ENCODE measurements at places on chromosomes 3 and 15.

DNA sequence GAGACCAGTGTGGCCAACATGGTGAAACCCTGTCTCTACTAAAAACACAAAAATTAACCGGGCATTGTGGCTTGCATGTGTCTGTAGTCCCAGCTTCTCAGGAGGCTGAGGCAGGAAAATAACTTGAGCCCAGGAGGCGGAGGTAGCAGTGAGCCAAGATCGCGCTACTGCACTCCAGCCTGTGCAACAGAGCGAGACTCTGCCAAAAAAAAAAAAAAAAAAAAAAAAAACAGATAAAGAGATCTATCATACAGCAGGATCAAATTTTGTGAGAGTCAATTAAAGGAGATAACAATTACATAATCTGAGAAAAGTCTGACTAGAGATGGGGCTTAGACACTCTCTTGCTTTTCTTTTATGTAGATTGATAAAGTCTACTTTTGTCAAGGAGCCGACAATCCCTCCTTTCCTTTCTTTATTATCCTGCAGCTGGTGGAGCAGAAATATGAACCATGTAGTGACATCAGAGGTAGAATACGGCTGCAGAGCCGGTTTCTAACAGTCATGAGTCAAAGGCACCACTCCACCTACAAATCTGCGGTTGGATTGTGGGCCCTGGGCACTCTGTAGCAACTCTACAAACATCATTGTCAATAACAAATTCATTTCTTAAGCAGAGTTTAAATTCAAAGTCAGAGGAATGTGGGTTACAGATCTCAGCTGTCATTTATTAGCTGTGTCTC, 9.0 kb downstream of the C2CD4A start:
- peak; percentile 77 for DNase-seq

GRCh38 chr15:62362608-62363007, 197.5 kb upstream of the C2CD4B start:
- peak; percentile 12 for DNase-seq

DNA sequence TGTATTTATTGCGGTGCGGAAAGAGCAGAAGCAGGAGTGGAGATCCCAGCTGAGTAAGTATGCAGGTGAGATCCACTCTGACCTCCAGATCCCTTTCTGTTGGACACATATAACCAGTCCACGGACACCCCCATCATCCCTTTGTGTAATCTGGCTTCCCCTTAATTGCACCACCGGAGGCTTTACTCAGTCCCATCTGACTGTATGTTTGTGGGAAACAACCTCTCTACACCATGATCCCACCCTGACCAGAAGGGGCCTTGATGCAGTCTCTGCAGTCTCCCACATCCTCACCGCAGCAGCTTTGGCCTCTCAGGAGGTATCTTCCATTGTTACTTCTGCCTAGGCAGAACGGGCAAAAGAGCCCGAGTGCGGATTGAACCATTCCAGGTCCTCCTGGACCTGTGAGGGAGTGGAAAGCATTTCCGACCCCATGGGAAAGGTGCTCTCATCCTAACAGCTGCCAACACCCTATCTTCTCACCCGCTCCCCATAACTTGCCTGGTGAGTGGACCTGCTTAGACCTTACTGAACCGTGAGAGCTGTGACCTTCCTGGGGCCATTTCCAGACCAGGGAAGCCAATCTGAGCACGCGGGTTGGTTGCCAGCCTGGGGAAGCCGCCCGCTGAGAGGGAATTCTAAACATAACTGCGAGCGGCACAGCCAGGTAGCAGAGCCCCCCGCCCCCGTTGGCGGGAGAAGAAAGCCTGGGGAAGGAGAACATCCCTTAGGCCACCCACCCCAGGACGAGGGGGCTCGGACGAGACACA, 1.1 kb downstream of the SLCO2A1 start:
- no peak for DNase-seq

DNA sequence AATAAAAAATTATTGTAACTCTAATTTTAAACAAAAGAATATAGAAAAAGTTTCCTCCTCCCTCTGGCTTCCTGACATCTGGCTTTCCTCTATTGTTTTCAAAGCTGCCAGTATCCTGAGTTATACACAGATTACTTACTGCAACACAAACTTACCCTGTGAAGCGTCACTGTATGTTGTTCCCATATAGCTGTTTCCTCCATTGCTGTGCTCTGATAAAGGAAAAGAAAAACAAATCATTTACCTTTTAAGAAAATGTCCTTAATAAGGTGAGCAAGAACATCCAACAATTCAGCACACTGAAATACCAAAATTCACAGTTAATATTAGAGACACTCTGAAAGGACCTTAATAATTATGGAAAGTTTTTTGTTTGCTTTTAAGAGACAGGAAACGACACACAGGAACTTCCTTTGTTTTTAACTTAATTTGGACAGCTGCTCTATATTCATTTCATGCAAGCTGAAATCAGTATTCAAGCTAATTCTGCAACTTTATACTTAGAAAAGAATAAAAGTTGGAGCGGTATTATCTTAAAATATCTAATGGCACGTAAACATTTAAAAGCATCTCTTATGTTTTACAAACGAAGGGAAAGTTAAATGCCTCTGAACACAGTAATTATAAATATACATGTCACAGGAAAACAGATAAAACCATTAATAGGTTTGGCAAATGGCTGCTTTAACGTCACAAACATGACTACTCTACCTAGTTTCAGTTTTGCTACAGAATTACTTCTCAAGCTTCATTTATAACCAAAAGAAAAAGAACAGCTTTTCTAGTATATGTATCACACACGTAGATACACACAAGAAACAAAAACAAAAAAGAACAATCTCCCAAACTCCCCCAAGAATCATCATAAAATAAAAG, 21.5 kb downstream of the TJP1 start:
- no peak for DNase-seq

GRCh38 chr15:68025835-68026424, 28.2 kb upstream of the PIAS1 start:
- DNase-seq, result peak; percentile 71

GRCh38 chr15:74430510-74430951, 3.2 kb downstream of the SEMA7A start:
- no peak for DNase-seq

DNA sequence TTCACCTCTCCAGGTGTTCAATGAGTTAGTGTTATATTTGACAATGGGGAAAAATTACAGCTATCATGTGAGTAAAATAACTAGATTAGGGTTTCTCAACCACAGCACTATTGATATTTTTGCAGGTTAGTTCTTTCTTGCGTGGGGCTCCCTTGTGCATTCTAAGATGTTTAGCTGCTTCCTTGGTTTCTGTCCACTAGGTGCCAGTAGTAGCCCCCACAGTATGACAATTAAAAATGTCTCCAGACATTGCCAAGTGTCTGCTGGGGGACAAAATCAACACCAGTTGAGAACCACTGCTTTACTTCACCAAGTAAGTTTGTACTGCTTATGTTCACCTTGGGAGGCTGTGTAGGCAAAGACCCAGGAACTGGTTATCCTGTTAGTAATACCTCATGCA, 618.7 kb downstream of the EDEM1 start:
- DNase-seq, result no peak

DNA sequence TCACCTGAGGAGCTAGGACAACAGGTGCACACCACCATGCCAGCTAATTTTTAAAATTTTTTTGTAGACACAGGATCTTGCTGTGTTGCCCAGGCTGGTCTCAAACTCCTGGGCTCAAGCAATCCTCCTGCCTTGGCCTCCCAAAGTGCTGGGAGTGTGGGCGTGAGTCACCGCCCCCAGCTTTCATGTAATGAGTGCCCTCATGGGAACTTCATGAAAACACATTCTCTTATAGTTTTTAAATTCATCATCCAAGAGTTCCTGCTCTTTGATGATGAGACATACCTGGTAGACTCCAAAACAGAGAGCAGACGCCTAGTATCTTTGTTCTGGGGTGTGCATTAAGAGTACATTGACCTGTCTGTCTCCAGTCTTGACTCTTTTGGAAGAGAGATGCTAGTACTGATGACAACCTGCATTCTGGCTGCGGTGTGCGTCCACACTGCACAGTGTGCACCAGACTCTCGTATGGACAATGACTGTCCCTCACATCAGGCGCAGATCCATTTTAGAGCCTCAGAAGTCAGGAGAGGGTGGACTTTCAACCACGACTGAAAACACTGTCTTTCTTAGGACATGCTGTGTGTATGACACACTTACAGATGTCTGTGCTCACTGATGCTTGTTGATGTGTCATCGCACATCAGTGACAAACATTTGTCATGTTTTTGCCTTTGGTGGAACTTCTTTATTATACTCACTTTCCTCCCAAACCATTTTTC, 2.0 kb downstream of the NRROS start:
- DNase-seq, result no peak
